ENCODE measurements at places on chromosomes 2 and 18.

- H3K4me3 ChIP-seq, result no peak overlapping the region
- DNase-seq, result no peak
- H3K27ac ChIP-seq, result no peak overlapping the region
- H3K27me3 ChIP-seq, result peaks cover 6% of the 10 kb centered on the region
Measured at GRCh38 chr18:70420146-70420898, 131.5 kb downstream of the SOCS6 start.

DNA sequence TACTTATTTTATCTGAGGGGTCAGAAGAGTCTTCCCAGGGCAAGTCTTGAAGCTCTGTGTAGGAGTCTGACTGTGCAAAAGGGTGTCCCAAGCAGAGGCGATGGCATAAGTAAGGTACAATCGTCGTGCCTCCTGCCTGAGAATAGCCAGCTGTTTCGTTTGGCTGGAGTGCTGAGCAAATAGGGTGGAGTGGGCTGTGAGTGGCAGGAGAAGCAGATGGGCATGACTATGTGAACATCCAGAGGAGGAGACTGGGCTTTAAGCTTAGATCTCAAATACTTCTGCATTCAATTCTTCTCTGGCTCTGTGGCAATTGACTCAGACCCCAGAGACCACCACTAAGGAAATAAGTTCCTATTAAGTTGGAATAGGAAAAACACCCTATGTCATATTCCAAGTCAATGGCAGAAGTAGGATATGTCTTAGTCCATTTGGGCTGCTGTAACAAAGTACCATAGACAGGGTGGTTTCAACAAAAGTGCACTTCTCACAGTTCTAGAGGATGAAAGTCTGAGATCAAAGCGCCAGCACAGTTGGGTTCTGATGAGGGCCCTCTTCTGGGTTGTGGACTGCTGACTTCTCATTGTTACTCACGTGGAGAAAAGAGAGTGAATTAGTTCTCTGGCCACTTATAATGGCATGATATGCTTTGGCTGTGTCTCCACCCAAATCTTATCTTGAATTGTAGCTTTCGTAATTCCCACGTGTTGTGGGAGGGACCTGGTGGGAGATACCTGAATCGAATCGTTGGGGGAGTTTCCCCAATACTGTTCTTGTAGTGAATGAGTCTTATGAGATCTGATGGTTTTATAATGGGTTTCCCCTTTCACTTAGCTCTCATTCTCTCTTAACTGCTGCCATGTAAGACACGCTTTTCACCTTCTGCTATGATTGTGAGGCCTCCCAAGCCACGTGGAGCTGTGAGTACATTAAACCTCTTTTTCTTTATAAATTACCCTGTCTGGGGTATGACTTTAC lies 120.2 kb downstream of the LPIN1 start:
- H3K4me3 ChIP-seq, result no peak overlapping the region
- no peaks in the 10 kb centered on the region for H3K27me3 ChIP-seq
- no peak for DNase-seq
- peaks cover 16% of the 10 kb centered on the region for H3K4me1 ChIP-seq
- H3K27ac ChIP-seq, result no peak overlapping the region
- H3K36me3 ChIP-seq, result no peaks in the 10 kb centered on the region

GRCh38 chr2:191263050-191263449 lies 17.8 kb downstream of the MYO1B start:
- peaks cover 9% of the 10 kb centered on the region for H3K4me1 ChIP-seq
- H3K4me3 ChIP-seq, result no peak overlapping the region
- H3K27ac ChIP-seq, result no peak overlapping the region
- no peak for DNase-seq
- no peaks in the 10 kb centered on the region for H3K36me3 ChIP-seq

DNA sequence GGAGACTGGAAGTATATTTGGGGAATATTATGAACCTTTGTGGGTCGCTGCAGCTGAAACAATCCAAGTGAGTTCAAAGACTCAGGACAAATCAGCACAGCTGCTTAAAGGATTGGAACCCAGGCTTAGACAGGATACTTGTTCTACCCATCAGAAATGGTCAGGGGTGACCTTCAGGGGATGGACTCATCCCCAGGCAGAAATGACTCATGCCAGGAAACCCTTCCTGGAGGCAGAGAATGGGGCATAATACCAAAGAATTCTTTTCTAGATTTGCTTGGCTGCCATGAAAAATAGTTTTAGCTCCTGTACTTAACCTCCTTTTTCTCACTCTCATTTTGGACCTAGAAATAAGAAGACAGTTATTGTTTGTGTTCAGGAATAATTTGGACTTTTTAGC lies 425.5 kb downstream of the TSN start:
- no peaks in the 10 kb centered on the region for H3K4me1 ChIP-seq
- no peak for DNase-seq
- H3K36me3 ChIP-seq, result no peaks in the 10 kb centered on the region
- H3K27me3 ChIP-seq, result no peaks in the 10 kb centered on the region
- no peak overlapping the region for H3K4me3 ChIP-seq
- H3K27ac ChIP-seq, result no peak overlapping the region

DNA sequence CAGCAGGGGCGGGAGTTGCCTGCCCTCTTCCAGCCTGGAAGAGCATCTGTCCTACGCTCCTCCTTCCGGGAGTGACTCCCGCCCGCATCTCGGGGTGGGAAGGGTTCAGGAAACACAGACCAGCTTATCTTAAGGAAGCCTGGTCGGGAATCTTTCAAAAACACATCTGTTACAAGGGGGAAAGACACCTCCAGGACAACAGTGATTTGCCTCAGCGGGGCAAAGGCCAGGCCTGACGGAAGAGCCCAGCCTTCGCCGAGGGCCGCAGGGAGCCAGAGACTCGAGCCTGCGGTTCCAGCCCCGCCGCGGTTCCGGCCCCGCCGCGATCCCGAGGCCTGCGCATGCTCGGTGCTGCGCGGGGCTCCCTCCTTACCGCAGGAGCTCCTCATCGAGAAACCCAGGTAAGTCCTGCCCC lies 38.1 kb upstream of the TGIF1 start:
- H3K4me1 ChIP-seq, result peaks cover 6% of the 10 kb centered on the region
- no peaks in the 10 kb centered on the region for H3K36me3 ChIP-seq
- DNase-seq, result no peak

GRCh38 chr2:176392744-176393414 lies 123.6 kb downstream of the MTX2 start:
- DNase-seq, result no peak
- H3K27me3 ChIP-seq, result no peaks in the 10 kb centered on the region
- no peaks in the 10 kb centered on the region for H3K4me1 ChIP-seq

GRCh38 chr18:9417073-9417851 lies 58.1 kb upstream of the RALBP1 start:
- DNase-seq, result no peak
- H3K36me3 ChIP-seq, result no peaks in the 10 kb centered on the region
- no peaks in the 10 kb centered on the region for H3K27me3 ChIP-seq
- H3K27ac ChIP-seq, result no peak overlapping the region

GRCh38 chr2:219142329-219142728 lies 18.3 kb downstream of the NHEJ1 start:
- no peaks in the 10 kb centered on the region for H3K27me3 ChIP-seq
- no peaks in the 10 kb centered on the region for H3K4me1 ChIP-seq
- H3K36me3 ChIP-seq, result peaks cover 9% of the 10 kb centered on the region
- H3K4me3 ChIP-seq, result no peak overlapping the region
- DNase-seq, result no peak
- no peak overlapping the region for H3K27ac ChIP-seq

DNA sequence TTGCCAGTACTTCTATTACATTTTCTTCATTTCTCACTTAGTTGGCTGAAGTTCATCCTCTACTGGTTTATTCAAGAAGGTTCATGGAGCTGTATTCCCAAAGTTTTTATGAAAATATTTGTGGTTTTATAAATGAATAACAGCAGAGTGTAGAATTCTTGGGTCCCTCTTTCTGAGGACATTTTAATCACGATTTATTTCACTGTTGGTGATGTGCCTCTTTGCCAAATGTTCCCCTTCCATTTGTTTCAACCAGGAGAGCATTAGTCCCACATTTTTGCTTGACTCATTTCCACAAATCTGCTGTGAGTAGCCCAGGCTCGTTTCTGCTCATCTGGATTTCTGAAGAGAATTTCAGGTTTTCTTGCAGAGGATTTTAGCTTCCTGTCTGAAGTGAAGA lies 20.8 kb downstream of the COPS7B start:
- no peak overlapping the region for H3K27ac ChIP-seq
- no peak for DNase-seq
- H3K36me3 ChIP-seq, result peaks cover 84% of the 10 kb centered on the region
- no peak overlapping the region for H3K4me3 ChIP-seq
- H3K4me1 ChIP-seq, result no peaks in the 10 kb centered on the region

DNA sequence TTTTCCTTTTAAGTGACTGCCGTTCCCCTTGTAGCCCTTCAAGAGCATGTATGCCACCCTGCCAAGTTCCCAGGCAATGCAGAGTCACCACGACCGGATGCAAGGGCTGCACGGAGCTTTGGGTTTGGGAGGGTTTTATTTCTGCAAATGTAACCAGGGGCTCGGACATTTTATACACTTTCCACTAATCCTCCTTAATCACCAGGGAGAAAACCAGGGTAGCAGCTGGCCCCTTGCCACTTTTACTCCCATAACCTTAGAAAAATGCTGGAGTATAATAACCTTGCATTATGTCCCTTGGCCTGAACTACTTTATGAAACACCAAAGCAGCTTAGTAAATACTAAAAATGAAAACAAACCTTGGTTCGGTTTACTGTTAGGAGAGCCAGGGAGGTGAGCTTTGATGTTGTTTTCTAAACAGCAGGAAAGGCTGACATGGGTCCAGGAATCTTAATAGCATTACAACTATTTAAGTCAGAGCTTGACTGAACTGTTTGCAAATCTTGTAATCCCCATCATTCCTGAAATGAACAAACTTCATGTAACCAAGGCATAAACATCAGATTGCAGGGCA lies 152.8 kb upstream of the RIOK3 start:
- no peak overlapping the region for H3K27ac ChIP-seq
- no peaks in the 10 kb centered on the region for H3K27me3 ChIP-seq
- no peak overlapping the region for H3K4me3 ChIP-seq
- H3K36me3 ChIP-seq, result no peaks in the 10 kb centered on the region
- peaks cover 2% of the 10 kb centered on the region for H3K4me1 ChIP-seq

GRCh38 chr2:235405612-235406361 lies 88.1 kb upstream of the AGAP1 start:
- no peaks in the 10 kb centered on the region for H3K36me3 ChIP-seq
- peaks cover 13% of the 10 kb centered on the region for H3K4me1 ChIP-seq
- H3K27me3 ChIP-seq, result no peaks in the 10 kb centered on the region
- DNase-seq, result no peak
- H3K4me3 ChIP-seq, result no peak overlapping the region

DNA sequence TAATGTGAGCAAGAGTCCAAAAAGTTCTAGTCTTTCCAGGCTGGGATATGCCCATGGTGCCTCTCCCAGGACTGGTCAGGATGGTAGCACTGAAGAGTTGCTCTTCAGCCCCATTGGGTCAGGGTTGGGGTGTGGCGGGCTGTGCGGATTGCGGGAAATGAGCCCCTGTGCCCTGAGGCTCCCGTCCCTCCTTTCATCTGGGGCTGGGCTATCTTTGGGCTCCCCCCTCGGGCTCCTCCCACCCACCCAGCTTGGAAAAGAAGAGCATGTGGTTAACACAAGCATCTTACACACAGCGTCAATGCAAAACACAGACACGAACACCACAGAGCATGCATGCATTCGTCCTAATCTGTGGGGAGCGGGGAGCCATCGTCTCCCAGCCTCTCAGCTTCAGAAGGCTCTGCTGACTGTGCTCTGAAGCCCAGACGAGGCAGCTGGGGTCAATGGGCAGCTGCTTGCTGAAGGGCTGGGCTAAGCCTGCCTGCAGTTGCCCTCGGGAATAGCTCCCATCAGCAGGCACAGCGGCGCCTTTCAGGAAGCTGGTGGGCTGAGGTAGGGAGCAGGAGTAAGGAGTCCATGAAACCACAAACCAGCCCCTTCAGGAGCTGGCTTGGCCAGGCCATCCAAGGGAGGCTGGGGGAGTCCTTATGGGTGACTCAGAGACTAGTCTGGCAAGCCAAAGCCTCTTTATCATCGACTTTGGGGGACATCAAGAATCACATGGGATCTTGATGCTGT lies 112.9 kb downstream of the CLIP4 start:
- DNase-seq, result no peak
- no peak overlapping the region for H3K27ac ChIP-seq
- H3K4me1 ChIP-seq, result no peaks in the 10 kb centered on the region
- peaks cover 14% of the 10 kb centered on the region for H3K36me3 ChIP-seq
- no peak overlapping the region for H3K4me3 ChIP-seq

- no peaks in the 10 kb centered on the region for H3K27me3 ChIP-seq
- no peak overlapping the region for H3K4me3 ChIP-seq
- DNase-seq, result no peak
- no peaks in the 10 kb centered on the region for H3K36me3 ChIP-seq
Measured at GRCh38 chr18:58105206-58105887, 61.3 kb downstream of the NEDD4L start.

GRCh38 chr2:161580021-161580420 lies 44.2 kb upstream of the SLC4A10 start:
- H3K4me3 ChIP-seq, result no peak overlapping the region
- H3K36me3 ChIP-seq, result no peaks in the 10 kb centered on the region
- H3K4me1 ChIP-seq, result no peaks in the 10 kb centered on the region

DNA sequence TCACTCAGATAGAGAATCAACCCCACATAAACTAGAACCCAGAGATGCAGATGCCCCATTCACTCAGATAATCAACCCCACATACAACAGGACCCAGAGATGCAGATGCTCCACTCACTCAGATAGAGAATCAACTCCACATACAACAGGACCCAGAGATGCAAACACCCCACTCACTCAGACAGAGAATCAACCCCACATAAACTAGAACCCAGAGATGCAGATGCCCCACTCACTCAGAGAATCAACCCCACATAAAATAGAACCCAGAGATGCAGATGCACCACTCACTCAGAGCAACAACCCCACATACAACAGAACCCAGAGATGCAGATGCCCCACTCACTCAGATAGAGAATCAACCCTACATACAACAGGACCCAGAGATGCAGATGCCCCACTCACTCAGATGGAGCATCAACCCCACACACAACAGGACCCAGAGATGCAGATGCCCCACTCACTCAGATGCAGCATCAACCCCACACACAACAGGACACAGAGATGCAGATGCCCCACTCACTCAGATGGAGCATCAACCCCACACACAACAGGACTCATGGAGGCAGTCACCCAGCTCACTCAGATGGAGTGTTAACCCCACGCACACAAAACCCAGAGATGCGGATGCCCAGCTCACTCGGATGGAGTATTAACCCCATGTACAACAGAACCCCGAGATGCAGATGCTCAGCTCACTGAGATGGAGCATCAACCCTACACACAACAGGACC lies 11.7 kb downstream of the TMEM18 start:
- no peak overlapping the region for H3K27ac ChIP-seq
- H3K27me3 ChIP-seq, result no peaks in the 10 kb centered on the region
- no peak for DNase-seq
- H3K4me3 ChIP-seq, result no peak overlapping the region

DNA sequence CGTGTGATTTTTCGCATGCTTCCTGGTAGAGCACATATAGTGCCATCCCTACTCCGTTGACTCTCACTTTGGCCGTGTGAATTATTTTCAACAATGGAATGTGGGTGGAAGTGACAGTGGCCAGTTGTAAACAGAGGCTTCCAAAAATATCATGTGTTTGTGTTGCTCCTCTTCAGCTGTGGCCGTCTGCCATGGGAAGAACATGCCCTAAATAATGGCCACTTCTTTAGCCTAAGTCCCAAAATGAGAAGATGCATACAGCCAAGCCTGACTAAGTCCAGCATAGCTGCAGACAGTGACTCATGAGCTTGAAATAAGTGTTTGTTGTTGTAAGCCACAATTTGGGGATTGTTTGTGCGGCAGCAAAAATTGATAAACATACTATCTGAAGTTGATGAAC lies 8.9 kb upstream of the GALNT1 start:
- DNase-seq, result no peak
- peaks cover 10% of the 10 kb centered on the region for H3K27me3 ChIP-seq
- no peaks in the 10 kb centered on the region for H3K36me3 ChIP-seq
- no peaks in the 10 kb centered on the region for H3K4me1 ChIP-seq

GRCh38 chr2:56084111-56084901 lies 99.5 kb upstream of the CCDC85A start:
- no peaks in the 10 kb centered on the region for H3K36me3 ChIP-seq
- H3K4me1 ChIP-seq, result peaks cover 4% of the 10 kb centered on the region
- H3K4me3 ChIP-seq, result no peak overlapping the region
- no peak overlapping the region for H3K27ac ChIP-seq

All from neuronal stem cell (in vitro differentiated cells).